ENCODE measurements at places on chromosomes 7 and 10. TPM values are rescaled to one million over a fixed set of nuclear protein-coding genes. Genes with fewer than 3 reads are reported as not detected.

Gene SLC16A12
- total RNA-seq = 28.4 TPM

- no peak overlapping the region for H3K27ac ChIP-seq
- no peak overlapping the region for H3K4me3 ChIP-seq
- no peak for DNase-seq
Measured at GRCh38 chr10:2978574-2979273, 88.6 kb upstream of the PFKP start.

Gene MRC1
- total RNA-seq = 7.1 TPM

Gene PDE1C
- 2.5 TPM for total RNA-seq

Measured in pancreas (tissue), 10 donors.